ENCODE measurements at places on chromosomes 7 and 10. TPM values are rescaled to one million over a fixed set of nuclear protein-coding genes. Genes with fewer than 3 reads are reported as not detected.

DNA sequence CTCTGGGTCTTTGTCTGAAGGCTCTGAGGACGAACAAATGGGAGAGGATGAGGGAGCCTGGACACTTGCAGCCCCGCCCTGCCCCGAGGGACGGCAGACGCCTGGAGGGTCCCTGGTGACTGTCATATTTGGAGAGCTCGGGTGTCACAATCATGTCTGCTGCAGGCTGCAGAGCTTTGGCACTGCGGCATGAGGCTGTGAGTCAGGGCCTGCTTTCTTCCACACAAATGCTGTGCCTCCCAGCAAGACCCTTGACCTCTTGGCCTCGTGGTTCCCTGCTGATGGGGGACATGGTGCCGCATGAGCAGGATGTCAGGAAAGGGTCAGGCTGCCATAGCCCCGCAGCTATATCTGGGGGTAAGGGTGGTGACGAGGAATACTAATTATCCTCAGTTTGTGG, 64.9 kb upstream of the PPIF start:
- DNase-seq: no peak

DNA sequence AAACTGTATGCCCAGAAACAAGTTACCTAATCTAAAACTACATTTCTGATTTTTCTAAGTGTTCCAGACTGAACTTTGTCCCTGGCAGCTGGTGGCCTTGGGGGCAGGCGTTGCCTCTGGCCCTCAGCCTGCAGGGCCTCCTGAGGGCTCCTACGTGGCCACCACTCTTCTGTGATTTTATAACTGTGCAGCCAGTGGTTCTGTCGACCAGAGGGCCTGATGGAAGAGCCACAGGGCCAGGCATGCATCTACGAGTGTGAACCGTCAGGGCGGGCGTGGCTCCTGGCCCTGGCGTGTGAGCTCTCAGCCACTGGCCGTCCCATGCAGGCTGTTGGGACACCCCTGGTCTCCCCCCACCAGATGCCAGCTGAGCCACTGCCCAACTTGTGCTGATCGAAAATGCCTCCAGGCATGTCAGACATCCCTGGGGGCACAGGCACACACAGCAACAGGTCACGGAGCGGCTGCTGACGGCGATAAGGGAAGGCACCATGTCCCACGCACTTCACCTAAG, 173.4 kb downstream of the ZMYND11 start:
- no peak for DNase-seq

DNA sequence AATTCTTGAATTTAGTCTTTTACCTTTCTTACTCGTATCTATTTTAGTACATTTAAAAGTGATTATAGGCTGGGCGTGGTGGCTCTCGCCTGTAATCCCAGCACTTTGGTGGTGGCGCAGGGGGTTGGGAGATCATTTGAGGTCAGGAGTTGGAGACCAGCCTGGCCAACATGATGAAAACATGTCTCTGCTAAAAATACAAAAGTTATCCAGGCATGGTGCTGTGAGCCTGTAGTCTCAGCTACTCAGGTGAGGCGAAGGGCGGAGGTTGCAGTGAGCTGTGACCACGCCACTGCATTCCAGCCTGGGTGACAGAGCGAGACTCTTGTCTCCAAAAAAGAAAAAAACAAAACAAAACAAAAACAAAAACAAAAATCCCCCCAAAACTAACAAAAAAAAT, 12.2 kb downstream of the PRKCQ start:
- no peak for DNase-seq

SKIDA1 gene
- 11.0 TPM for total RNA-seq

AQP1 gene
- 0.82 TPM for total RNA-seq
